GM12892 (cell line): ENCODE measurements at places on chromosomes 13 and 19.

DNA sequence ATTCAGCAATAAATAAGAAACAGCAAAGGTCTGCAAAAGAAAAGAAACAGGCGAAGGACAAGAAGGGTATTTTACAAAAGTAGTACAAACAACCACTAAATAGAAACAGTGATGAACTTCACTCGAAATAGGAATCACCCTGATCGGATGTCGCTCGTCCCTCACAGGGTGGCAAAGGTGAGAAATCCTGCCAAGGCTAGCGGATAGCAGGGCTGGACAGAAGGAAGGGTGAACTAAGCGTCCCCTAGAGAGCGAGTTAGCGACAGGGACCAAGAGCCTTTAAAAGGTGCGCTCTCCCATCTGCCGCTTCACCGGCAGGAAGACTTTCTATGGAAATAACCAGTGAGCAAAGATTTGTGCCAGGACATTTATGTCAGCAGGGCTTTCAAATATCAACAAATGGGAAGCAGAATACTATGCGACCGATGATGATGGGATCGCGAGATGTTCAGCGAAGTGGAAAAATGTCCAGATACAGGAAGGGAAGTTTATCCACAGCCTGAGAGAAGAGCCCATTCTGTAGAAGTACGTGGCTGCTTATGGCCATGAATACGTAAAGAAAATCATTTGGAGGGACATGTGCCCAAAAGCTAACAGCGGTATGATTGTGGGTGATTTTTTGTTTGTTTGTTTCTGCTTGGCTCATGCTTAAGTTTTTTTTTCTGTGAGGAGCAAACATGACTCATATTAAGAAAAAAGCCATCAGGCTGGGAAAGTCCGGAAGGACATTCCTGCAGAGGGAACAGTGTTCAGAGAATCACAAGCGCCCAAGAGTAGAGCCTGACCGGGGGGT, 18.9 kb downstream of the ELAVL1 start:
- no peak for DNase-seq

DNA sequence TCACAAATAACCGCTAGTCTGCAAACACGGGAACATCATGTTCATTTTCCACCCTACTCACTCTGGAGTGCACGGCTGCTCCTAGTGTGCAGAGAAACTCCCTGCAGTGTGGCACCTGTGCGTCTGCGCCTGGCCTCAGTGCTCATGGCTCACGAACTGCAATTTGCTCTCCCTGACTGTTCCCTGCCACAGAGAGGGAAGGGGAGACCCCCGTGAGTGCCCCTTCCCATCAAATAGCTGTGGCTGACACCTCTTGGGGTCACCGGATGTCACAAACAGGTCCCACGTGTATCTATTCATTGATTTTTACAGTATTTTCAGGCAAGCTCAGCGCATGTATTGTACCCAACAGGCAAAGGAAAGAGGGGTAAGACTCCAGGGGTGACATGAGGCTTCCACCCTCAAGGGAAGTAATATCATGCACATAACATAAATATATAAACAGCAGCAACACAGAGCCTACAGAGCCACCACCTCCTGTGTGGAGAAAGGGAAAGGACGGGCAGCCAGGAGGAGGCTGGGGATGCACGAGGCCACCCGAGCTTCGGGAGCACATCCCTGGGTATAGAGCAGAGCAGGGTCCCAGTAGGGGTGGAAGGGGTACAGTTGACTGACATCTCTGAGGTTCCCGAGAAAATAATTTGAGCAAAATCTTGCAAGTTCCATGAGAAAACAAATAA, 140.3 kb upstream of the SOX1 start:
- DNase-seq: no peak

DNA sequence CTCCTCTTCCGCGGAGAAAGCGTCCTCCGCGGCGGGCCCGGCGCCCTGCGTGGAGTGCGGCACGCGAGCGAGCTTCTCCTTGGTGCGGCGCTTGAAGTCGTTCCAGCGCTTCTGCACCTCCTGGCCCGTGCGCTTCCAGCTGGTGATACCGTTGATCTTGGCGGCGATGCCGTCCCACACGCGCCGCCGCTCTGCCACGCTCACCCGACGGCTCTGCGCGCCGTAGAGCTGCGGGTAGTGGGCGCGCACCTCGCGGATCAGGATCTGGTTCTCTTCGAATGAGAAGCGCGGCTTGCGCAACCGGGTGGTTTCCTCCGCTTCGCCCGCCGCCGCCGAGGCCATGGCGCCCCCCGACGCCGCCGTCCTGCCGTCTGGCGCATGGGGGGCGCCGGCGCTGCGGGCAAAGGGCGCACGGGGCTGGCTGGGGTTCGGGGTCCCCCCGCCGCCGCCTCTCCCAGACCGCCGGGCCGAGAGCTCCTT, 941 bp downstream of the MYPOP start:
- DNase-seq: no peak

GRCh38 chr19:45419396-45419795, 4.3 kb downstream of the ERCC1 start:
- DNase-seq: peak; percentile 86

DNA sequence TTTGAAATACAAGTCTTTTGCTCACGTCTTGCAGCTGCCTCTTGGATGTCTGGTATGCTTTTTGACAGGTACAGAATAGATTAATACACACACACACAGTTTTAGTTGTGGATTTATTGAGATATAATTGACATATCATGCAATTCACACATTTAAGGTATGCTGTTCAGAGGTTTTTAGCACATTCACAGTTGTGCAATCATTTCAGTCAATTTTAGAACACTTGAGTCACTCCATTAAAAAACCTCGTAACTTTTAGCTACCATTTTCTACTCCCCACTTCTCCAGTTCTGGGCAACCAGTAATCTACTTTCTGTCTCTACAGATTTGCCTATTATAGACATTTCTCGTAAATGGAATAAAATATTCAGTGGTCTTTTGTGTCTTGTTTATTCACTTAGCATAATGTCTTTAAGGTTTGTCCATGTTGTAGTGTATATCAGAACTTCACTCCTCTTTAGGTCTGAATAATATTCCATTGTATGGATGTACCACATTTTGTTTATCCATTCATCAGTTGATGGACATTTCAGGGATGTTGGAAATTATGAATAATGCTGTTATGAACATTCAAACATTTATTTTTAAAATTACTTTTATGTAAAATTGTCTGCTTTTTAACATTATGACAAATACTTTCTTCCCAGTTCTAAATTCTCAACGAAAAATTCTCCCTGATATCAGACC, 2.5 kb upstream of the ZMYM2 start:
- DNase-seq: no peak

DNA sequence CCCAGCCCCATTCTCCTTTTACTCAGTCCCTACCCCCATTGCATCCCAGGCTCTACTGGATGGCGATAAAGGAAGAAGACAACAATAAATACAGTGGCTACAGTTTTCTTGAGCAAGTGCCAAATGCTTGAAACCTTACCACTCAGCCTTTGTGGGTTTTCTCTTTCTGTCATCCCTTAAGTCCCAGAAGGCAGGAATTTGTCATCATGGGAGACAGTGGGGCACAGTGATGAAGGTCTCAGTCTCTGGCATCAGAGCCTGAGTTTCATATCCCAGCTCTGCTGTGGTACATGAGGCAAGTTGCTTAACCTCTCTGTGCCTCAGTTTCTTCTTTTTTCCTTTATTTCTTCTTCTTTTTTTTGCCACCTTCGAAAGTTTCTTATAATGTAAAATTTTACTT, 5.1 kb upstream of the COMP start:
- DNase-seq: no peak

GRCh38 chr13:66265371-66265770, 964.8 kb downstream of the PCDH9 start:
- no peak for DNase-seq

DNA sequence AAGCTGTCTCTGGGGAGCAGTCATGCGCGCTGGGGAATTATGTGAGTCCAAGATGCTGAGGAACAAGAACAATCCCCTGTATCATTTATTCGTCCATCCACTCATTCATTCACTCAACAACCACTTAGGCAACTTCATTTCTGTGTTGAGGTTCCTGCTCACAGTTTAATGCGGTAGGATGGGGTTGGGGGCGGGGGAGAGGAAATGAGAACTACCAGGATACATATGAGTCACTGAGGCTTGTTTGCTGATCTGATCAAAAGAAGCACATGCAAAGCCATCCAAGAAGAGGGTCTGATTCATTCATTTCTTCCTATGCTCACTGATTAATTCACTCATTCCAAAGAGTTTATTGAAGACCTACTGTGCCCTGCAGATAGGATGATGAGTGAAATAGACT, 20.9 kb downstream of the ZNF536 start:
- no peak for DNase-seq

- no peak for DNase-seq
Measured at GRCh38 chr19:1626417-1627010, 21.3 kb upstream of the UQCR11 start.

- DNase-seq: no peak
Measured at GRCh38 chr13:30745906-30746686, 10.8 kb downstream of the ALOX5AP start.

- DNase-seq: no peak
Measured at GRCh38 chr13:66138172-66138811, 1091.8 kb downstream of the PCDH9 start.

DNA sequence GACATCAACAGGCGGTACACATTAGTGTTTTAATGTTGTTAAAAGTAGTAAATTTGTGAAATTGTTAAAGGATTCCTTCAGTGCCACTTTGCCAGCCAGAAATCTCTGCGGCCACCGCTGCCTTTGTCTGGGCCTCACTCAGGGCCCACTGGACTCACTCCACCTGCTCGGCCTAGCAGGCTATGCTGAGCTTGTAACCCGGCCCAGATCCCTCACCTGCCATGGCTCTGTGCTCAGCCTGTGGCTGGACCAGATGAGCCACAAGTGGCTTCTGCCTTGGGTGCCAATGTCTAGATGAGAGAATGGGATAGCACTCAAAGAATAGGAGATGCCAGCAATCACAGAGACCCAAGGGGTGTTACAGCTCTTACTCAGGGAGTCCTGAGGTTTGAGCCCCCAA, 1228.0 kb downstream of the DIAPH3 start:
- DNase-seq: no peak

- DNase-seq: no peak
Measured at GRCh38 chr19:23799321-23799720, 40.6 kb upstream of the ZNF681 start.

DNA sequence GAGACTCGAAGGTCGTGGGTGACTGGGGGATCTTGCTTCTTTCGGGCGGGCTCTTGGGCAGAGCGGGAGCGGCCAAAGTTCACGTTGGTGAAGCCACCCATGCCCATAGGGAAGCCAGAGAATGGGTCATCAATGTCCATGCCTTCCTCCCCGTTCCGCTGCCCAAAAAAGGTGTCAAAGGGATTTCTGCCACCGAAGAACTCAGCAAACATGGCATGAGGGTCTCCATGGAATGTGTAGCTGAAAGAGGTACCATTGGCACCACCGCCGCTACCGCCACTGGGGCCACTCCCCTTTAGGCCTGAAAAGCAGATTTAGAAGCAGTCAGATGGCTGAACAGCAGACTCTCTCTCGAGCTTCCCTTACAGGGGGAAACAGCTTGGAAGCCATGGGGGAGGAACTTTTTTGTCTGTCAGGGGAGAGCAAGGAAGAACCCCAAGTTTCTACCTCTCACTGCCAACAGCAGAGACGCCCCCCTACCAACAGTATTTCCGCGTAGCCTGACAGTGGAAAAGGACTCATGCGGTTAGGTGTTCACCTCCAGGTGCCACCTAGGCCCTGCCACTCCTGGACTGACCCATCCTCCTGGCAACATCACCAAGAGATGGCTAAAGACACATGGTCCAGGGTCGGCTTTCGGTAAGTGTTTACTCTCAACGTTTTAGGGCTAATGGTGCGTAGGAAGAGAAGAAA, 1.3 kb downstream of the DNAJB1 start:
- DNase-seq: no peak

DNA sequence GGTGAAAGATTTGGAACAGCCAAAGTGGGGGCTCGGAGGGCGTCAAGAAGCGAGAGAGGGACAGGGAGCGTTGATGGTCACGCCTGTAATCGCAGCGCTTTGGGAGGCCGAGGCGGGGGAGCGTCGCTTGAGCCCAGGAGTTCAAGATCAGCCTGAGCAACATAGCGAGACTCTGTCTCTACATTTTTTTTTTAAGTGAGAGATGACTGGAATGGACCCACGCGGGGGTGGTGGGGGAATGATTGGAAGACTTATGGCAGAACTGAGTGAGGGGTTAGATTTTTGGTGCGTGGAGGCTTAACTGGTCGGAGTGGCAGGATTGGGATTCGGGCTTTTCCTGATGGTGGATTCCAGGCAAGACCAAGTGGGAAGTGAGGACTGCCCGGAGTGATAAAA, 725 bp downstream of the PSMD8 start:
- DNase-seq: no peak

GRCh38 chr19:3665681-3666544, 34.4 kb downstream of the PIP5K1C start:
- DNase-seq: peak; percentile 93

DNA sequence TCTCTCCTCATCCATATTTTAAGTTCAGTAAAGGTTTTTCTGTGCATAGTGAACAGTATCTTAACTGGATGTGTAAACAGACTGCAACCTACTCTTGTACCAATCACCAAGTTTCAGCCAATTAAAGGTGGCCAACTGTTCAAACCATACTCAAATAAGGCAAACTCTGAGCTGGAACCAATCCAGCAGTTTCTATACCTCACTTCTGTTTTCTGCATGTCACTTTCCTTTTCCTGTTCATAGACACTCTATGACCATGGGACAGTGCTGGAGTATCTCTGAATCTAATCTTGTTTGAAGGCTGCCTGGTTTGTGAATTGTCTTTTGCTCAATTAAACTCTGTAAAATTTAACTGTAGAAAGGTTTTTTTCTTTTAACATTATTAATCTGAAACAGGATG, 470.3 kb upstream of the SLITRK6 start:
- DNase-seq: no peak

DNA sequence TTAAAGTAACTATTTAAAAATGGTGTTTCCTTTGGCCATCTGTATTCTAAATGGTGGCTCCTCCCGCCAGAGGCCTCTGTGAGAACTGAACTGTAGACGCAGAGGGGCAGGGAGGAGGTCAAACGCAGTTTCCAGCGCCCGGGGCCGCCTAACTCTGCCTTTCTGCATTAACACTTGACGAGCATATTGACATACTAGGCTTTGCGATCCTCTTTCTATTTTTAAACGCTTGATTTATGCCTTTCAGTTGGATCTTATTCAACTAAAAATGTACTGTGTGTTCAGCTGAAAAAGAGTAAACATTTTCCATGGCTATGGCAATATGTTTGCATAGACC, 74.7 kb downstream of the SPACA7 start:
- DNase-seq: no peak
